ENCODE measurements at places on chromosomes 7 and 10.

DNA sequence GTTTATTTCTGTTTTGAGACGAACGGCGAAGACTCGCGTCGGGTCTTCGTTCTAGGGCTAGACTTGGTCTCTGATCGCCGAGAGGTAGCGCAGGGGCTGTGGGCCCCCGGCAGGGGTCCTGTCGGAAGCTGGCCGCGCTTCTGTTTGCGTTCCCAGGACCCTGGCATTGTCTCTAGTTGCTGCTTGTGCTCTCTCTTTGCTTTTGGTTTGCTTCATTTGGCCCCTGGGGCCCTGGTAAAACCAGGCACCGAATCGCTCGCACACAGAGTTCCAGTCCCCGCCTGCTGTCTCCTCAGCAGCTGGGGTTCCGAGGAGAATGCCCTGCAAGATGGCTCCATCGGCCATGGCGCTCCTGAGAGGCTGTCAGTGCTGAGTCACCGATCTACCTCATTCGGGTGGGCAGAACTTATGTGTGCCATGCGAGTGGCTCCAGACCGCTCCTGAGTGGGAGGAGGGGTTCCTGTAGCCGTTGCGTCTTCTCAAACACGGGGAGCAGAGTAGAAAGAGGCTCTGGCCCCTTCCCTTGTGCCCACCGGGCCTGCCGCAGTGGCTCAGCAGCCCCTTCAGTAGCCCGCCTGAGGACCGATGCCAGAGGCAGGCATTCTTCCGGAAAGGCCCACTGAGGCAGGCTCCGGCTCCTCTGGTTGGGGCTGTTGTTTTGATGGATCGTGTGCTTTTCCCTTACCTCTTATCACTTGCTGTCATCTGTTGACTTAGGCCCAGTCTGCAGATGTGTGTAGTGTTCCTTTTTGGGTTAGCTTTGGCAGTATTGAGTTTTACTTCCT is 826 bp downstream of the CHPF2 start:
- peak; percentile 79 for DNase-seq

DNA sequence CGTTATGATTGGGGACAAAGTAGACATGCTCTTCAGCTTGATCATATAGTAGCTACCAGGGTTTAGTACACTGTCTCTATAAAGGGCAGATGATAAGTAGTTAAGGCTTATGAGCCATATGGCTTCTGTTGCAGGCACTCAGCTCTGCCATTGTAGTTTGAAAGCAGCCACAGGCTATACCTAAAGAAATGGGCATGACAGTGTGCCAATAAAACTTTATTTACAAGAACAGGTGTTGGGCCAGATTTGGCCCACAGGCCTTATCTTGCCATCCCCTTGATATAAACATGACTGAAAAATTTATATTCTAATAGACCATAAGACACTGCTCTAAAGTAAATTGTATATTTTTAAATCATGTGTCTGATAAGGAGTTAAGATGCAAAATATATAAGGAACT is 36.6 kb downstream of the GRK5 start:
- no peak for DNase-seq

DNA sequence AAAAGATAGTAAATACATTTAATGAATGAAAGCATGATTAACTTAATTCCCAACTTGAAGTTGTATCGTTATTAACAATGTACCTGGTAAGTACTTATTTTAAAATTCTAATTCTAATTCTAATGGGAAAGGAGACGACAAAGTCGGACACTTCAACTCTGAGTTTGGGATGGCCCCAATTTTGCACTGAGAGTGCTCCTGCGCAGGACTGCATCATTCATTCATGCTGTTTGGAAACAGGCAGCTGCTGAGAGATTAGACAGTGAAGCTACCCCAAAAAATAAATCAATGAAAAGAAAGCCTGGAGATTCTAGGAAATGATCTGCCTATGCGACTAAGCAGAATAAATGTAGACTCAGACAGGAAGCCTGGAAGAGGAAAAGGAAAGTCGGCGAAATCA is 141.7 kb upstream of the VKORC1L1 start:
- no peak for DNase-seq

DNA sequence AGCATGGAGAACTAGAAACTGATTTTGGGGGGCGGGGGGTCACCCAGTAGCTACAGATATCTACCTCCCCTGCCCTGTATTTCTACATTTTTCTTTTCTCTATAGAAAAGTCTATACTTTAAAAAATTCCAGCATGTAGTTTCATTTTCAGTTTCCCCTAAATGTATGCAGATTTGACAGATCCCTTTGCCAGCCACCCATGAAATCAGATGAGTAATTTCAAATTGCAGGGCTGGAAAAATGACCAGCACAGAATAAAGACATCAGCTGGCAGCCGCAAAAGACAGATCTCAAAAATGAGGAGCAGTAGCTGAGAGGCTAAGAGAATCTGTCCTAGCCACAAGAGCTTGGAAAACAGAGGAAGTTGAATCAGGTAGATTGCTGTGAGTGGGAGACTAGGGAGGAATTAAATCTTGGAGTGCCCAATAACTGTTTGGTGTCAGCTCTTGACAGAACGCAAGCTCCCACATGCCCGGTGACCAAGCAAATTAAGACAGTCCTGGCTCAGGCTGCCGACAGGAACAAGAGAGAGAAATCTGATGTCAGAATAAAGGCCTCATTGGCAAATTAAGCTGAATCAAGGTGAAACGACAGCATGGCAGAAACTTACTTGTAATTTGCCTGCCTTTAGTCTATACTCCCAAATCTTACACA is 24.5 kb downstream of the ADRB1 start:
- DNase-seq, result no peak

DNA sequence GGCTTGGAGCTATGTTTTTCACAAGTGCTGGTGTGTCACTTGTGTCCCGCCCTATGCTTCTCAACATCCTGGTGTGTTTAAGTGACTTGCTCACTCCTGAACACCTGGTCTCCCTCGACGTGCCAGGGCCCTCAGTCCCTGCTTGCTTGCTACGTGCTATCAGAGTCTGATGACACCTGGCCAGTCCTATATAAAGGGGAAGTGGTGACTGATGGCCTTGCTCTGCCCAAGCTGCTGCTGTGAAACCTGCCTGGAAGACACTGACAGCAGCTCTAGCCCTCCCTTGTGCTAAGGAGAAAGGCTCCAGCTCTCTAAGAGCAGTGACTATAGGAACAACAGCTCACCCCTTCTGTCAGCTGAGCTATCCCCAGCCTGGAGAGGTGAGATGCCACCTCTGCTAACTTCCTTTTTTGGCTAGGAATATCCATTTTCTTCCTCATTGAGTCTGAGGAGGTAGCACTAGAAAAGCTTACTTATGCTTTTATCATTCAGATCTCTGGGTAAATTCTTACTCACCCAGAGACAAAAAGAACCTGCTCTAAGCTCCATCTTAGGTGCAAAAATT is 77.2 kb upstream of the PLXNA4 start:
- DNase-seq, result no peak
